C1 segment of cervical spinal cord (tissue), 14 donors: ENCODE measurements at places on chromosomes 12 and 14.
A peak's percentile ranks its signal among the peaks of the same experiment; 100 is the strongest.

GRCh38 chr12:47651368-47652254 lies 54.2 kb downstream of the RPAP3 start:
- DNase-seq: peak; percentile 17

DNA sequence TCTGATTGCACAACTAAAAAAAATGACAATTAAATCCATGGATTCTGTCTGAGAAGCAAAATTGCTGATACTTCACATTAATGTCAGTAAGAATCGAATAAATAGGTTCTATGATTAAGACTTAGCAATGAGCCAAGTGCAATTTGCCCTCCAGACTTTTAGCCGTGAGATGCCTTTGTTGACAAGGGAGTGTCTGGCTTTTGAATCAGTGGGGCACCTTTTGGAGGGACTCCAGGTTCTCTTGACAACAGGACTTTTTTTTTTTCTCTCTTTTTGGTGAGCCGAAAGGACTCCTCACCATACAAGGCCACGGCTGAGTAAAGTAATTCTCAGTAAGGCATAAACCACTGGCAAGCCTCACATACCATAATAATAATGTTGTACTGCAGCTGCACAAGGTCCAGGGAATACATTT lies 4.7 kb upstream of the MDM1 start:
- no peak for DNase-seq

DNA sequence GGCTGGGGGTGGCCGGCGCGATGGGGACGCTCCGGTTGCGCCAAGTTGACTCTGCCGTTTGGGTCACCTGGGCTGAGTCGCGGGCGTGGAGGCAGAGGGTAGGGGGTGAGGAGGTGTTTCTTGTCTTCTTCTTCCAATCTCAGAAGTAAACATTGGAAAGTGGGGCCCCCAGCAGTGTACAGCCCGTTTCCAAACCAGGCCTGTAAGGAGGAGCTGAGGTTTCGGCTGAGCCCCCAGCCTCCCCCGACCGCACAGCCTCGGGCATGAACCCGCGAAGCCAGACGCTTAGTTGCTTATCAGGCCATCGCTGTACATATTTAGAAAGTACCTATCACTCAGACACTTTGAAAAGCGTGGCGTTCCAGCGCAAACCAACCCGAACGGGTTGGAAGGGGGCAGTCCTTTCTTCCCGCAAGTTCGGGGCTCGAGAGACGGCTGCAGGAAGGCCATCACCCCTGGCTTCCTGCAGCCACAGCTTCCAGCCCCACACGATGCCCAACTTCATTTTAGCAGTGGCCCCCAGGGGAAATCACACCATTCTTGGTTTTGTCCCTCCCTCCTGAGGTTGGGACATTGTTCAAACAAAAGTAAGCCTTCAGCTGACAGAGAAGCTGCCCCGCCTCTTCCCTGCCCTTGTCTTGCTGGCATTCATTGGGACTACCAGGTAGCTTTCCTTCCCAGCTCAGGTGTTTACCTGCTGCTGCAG lies 164.1 kb downstream of the ZFP36L1 start:
- DNase-seq: no peak

- no peak for DNase-seq
These were observed 91.9 kb downstream of the BICD1 start for GRCh38 chr12:32198555-32198954.

DNA sequence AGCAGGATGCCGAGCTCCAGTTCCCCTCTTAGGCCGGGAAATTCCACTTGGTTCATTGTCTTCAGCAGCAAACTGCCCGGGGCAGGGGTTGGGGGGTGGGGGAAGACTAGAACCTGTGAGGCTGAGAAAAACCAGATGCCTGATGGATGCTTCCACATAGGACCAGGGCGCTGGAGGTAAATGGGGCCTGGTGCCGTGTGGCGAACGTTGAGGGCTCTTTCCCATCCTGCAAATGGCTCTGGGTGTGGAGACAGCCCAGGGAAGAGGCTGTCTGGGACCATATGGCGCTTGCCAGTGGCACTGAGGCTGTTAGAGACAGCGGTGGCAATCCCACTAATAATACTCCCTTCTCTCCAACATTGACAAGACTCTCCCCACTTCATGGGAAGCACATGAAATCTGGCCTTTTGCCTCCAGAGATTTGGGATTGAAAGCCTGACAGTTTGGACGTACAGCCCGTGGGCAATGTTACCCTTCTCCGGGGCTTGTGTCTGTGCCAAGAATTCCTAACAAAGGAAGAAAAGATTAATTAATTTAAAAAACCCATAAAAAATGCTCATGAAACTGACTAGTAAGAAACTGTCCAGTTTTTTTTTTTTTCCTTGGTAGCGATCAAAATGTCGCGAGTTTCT lies 44.5 kb downstream of the MAP1LC3B2 start:
- no peak for DNase-seq

DNA sequence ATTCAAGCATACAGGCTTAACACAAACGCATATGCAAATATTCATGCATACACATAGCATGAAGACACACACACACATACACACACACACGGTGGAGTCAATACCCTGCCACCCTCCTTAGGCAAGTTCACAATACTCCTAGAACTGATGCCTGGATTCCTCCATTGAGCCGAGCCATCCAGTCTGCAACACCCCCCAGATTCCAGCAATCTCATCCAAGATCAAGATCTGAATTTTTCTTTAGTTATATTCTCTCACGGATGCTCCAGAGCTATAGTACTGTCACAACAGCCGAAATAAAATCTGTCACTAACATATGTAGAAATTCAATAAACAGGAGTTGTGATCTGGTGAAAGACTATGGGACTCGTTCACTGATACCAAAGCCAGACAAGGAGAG lies 110.8 kb downstream of the NUAK1 start:
- no peak for DNase-seq

- no peak for DNase-seq
These were observed 60.5 kb upstream of the KIF21A start for GRCh38 chr12:39503439-39503838.

- no peak for DNase-seq
These were observed 17.1 kb downstream of the FOXG1 start for GRCh38 chr14:28783664-28784063.

- DNase-seq: no peak
These were observed 76.4 kb downstream of the SUSD6 start for GRCh38 chr14:69687606-69688298.

- no peak for DNase-seq
These were observed 165.4 kb downstream of the PHETA1 start for GRCh38 chr12:111203446-111203845.

DNA sequence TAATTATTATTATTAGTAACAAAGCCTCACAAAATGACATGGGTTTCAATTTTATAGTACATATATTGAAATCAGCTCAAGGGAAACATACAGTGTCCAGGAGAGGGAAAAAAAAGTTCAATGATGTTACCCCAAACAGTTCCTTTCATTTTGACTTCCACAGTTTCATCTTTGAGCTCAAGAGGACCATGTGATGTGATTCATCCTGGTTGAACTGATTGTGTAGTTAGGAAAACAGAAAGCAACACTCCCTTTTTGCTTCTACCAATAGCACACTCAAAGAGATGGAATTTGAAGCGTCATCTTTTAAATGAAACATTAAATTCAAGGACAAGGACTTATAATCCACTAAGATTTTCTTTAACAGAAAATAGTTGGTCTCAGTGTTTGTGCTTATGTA lies 461.0 kb downstream of the FOXG1 start:
- no peak for DNase-seq

GRCh38 chr12:116736962-116737773 lies 701 bp downstream of the SPRING1 start:
- no peak for DNase-seq

GRCh38 chr12:82904219-82904790 lies 217.6 kb downstream of the TMTC2 start:
- DNase-seq: no peak

- no peak for DNase-seq
These were observed 365.6 kb downstream of the DPF3 start for GRCh38 chr14:72528059-72528862.

DNA sequence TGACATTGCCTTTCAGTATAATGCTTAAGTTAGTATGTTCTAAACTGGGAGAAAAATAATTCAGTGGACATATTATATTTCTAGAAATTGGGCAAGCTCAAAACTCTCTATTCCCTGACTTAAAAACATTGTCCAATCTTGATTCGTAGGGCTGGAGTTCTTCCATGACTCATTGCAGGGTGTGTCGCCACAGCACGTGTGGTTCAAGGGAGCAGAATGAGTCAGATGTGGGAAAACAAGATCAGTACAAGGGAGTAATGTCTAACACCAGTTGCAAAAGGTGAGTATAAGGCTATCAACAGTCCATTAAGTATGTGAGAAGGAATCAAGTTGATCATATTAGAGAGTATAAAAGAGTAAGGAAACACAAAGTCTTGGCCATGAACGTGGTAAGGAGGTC lies 887.0 kb downstream of the TMTC2 start:
- DNase-seq: no peak

- no peak for DNase-seq
These were observed 36.8 kb downstream of the NIN start for GRCh38 chr14:50794068-50794645.

DNA sequence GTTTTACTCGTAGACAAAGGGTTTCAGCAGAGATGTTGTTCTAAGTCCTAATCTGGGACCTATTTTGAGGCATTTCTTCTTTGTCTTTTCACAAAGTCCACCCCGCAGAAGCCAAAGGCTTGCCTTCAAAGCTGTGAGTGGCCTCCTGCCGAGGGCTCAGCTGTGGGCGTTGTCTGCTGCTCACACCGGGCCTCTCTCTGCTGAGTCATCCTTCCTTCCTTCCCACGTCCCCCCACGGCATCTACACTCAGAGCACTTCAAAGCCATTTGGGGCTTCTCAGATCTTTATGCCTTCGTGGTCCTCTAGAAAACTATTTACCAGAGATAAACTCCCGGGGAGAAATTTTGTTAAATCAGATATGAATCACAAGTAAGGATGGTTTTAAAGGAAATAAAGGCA lies 115.9 kb upstream of the TMPO start:
- no peak for DNase-seq

GRCh38 chr12:632102-632696 lies 31.0 kb downstream of the NINJ2 start:
- DNase-seq: no peak

GRCh38 chr14:29548948-29549370 lies 378.7 kb downstream of the PRKD1 start:
- no peak for DNase-seq

- no peak for DNase-seq
These were observed 35.2 kb upstream of the PTGR2 start for GRCh38 chr14:73816393-73816816.

DNA sequence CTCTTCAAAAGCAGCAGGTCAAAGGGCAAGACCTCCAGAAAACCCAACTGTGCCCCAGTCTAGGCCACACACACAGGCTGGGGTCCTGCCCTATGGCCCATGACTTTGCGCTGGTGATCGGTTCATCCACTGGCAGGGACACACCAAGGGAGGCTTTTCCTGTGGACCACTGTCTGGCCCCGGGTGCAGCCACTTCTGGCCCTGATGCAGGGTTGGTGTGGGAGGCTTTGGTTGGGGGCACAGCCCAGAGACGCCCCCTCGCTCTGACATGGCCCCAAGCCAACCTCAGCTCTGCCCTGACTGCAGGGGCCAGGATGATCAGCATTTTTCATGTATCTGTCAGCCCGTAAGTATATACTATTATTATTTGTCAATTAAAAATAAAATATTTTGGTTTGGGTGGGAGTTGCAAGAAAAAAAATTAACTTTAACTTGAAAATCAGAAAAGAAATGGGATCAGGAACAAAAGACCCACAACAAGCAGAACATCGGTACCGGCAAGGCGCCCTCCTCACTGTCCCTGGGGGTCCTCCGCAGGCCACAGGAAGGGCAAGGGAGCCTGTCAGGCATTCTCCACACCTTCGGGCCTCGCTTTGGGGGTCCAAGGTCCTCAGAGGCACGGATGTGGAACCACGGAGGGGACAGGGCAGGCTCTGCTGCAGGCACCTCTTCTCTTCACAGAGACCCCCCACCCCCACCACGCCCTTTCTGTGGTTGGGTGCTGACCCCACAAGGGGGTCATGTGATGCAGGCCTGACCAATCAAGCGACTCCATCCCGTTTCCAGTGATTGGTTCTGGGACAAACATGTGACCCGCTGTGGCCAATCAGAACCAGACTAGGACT lies 181.5 kb upstream of the SFSWAP start:
- no peak for DNase-seq

DNA sequence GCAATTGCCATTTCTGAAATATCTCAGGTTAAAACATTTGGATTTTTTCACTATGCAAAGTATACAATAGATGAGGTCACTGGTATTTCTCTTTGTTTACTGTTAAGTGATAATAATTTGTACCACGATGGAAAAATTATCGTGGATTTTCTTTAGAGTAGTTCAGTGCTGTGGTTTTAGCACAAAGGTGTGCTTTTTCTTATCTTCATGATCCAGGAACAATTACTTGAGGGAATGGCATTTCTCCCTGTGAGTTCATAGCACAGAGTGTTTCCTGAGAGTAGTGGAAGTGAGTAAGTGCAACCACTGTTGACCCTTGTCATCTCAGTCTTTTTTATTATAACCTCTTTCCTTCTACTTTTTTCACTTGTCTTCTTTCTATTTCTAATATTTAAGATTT lies 86.8 kb downstream of the FGD4 start:
- no peak for DNase-seq

- no peak for DNase-seq
These were observed 10.2 kb downstream of the VASH1 start for GRCh38 chr14:76771437-76771980.
